Fibroblast of skin of right biceps (primary cell): ENCODE measurements at places on chromosomes 13 and 19.

DNA sequence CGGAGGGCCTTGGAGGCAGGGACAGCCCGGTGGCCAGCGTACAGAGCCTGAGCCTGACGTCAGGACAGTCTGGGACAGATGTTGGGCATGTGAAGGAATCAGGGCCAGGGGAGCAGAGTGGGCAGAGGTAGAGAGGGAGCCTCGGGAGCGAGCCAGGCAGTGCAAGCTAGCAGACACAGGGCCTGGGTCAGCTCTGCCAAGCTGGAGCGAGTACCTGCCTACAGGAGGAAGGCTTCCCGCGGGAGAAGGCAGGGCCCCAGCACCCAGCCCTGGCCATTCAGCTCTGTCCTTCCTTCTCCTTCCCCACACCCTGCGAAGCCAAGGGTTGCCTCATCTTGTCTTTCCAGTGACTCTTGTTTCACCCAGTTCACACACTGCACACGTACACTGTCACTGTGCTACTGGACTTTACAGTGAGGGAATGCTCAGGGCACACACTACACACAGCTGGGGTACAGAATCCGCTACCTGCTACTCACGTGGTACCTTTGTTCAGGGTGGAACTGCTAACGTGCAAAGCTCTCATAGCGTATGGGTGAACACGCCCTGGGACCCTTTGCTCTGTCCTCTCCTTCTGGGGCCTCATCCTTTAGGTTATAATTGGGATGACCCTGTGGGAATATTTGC, 9.8 kb upstream of the C1QTNF9 start:
- no peak for DNase-seq

- no peak for DNase-seq
Measured at GRCh38 chr13:79096099-79096498, 310.0 kb downstream of the RBM26 start.

DNA sequence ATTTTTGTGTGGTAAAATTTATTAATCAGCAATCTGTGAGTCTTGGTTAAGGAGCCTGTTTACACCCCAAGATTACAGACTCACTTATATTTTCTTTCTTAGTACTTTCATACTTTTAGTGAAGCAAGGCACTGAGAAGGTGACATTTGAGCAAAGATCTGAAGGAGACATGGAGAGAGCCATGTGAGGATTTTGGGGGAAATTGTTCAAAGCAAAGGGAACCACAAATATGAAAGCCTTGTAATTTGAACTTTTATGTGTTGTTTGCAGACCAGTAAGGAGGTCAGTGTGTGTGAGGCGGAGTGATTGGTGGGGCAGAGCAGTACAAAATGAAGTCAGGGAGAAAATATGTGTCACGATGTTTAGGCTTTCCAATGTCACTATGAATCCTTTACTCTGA, 140.7 kb upstream of the KLF12 start:
- peak; percentile 32 for DNase-seq

- no peak for DNase-seq
Measured at GRCh38 chr19:28221736-28222135, 991.2 kb downstream of the UQCRFS1 start.

DNA sequence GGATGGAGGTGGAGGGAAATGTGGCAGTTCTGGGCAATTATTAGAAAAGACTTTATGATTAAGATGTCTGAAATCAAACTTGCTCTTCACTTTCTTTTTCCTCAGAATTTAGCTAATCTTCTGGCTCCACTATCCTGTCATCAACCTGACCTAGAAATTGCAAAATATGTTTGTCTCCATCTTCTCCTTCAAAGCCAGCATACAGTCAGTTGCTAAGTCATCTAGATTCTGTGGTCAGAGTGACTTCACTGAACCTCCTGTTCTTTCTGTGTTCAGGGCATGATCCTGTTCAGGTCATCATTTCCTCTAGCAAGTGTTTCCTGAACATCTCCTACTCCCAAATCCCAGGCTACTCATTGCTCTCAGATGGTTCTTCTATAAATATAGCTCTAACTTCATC, 10.8 kb upstream of the CCNA1 start:
- DNase-seq, result peak; percentile 42

DNA sequence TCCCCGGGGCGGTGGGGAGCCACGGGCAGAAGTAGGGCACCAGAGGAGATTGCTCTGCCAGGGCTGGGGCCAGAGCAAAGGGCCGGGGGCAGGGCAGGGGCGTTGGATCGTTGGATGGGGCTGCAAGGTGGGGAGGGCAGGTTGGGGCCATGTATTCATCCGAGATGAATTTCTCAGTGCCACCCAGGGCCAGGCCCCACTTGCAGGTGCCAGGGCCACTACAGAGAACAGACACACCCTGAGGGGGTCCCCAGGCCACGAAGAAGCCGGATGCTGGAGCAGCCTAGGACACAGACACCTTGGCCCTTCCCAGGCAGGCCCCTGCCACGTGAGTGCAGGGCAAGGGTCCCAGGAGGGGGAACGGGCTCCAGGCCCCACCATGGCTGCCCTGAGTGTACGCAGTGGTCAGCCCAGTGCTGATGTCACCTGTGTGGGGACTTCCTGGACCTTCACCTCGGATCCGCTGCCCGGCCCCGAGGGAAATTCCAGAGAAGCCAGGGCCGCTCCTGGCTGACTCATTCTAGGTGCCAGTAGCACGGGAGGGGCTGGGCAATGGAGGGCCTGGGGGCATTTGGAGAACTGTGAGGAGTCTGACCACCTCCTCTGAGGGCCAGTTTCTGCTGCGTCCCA, 9.6 kb upstream of the SBNO2 start:
- no peak for DNase-seq

GRCh38 chr13:106490569-106491321, 44.7 kb downstream of the EFNB2 start:
- DNase-seq, result no peak

DNA sequence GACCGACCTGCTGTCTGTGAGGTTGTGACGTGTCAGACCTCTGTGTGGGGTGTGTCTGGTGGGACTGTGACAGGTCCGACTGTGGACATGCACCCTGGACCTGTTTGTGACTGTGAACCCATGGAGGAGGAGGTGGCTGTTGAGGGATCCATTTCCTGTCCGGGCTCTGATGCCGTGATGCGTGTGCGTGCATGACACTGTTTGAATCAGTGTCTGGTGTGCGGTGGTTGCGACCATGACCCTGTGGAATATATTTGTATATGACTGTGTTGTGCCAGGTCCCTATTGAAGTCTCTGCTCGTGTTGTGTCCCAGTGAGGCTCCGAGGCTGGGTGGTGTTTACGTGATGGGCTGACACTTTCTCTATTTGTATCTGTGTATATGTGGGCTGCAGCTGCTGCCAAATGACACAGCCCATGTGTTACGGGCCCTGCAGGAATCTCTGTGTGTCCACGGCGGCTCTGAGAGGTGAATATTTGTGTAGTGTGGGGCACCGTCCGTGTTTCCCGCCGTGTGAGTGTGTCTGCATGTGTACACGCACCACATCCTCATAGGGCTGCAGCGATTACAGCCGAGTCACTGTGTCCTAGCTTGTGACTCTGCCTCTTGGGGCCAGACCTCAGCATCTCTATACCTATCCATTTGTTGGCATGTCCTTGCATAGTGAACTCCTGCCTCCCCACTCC, 18.3 kb downstream of the CCDC97 start:
- peak; percentile 36 for DNase-seq

DNA sequence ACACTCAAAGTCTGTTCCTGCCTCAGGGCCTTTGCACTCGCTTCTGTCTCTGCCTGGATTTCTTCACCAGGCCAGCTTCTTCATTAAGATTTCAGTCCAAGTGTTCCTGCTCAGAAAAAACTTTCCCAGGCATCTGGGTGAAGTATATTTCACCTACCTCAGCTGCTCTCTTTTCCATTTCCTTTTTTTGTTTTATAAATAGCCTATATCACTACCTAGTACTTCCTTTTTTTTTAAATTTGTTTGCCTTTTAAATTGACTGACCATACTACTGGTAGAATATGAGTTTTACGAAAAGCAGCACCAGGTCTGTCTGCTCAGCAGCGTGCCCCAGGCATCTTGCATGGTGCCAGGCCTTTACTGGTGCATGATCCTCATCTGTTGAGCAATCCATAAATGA, 1064.4 kb downstream of the UQCRFS1 start:
- DNase-seq, result no peak

DNA sequence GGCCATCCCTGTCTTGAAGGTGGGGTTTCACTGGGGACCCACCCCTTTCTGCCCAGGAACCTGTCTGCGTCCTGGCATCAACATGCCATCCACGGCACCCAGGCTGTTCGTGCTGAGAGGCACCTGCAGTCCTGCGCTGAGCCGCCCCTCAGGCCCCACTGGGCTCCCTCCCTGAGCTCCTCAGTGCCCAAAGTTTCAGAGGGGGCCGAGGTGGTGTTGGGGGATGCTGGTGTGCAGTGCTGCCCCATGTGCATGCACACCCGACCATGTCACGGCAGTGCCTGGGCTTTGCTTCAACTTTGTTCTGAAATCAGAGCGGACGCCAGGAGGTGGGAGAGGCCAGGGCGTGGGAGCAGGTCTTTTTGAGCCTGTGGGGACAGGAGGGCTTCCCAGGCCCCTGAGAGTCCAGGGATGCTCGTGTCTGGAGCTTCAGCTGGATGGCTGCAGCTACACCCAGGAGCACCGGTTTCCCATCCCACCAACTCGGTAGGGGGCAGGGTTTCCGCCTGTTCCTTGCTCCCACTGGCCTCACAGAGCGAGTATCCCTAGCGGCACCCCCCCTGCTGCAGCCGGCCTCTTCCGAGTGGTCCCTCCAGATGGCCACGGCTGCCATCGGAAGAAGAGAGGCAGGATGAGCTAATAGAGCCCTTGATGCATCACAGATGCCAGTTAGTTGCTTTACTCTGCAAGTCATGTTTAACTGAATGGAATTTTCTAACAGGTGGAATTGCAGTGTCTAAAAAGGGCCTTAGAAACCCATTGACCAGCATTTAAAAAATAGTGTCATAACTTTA, 44.0 kb downstream of the WDFY2 start:
- no peak for DNase-seq

DNA sequence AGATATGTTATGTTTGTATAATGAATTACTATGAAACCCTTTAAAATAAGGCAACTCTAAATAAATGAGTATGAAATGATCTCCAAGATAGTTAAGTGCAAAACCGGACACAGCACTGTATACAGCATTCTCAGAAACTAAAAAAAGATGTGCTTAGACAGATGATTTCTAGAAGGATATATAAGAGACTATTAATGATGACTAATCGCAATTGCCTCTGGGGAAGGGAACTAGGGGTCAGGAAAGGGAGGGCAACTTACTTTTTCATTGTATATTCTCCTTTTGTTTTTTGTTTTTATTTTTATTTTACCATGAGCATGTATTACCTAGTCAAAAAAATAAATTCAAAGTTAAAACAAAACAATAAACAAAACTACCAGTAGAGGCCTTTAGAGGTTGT, 12.8 kb downstream of the PEG3 start:
- no peak for DNase-seq

GRCh38 chr13:42992764-42993122, 702 bp upstream of the EPSTI1 start:
- DNase-seq, result no peak

DNA sequence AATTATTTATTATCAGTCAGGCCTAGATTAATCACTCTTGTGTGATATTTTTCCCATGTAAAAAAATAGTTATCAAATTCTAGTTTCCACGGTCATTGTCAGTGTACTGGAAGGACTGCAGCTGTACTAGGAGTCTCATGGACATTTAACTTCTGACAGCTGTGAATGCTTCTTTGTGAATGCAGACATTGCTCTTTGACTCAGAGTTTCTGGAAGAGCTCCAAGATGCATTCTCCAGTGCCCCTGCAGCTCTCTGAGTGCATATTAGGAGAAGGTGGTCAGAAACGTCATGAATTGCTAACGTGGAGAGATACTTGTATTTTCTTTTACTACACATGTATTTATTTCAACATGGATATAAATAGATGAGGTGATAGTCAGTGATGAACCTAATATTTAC, 9.7 kb upstream of the SLITRK5 start:
- peak; percentile 45 for DNase-seq

- DNase-seq, result no peak
Measured at GRCh38 chr13:100837631-100838030, 163.0 kb upstream of the TMTC4 start.

GRCh38 chr13:20904908-20905307, 2.4 kb upstream of the XPO4 start:
- no peak for DNase-seq

- peak; percentile 63 for DNase-seq
Measured at GRCh38 chr13:108895220-108895704, 265.9 kb downstream of the MYO16 start.

DNA sequence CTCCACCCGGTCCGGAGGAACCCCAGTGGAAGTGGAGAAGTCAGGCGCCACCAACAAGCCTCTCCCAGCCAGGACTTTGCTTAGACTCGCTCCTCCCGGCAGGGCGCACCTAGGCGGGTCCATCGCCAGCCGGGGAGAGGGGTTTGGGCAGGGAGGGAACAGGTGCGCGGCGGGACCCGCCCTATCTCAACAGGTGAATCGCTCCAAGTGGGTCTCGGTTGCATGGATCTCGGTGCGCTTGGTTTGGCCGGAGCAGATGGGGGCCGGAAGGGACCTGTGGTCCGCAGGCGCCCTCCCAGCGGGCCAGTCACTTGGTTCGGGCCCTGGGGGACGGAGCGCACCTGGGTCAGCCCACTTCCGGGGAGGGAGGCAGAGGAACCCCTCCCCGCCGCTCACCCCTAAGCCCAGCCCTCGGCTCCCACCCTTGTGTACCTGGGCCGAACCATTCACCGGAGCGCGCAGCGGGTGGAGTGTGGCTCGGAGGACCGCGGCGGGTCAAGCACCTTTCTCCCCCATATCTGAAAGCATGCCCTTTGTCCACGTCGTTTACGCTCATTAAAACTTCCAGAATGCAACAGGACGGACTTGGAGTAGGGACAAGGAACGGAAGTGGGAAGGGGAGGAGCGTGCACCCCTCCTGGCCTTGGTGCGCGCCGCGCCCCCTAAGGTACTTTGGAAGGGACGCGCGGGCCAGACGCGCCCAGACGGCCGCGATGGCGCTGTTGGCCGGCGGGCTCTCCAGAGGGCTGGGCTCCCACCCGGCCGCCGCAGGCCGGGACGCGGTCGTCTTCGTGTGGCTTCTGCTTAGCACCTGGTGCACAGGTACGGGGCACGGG, at the start of gene LSR:
TSS of gene LSR (plus strand) at position 693 of the 836 bp plus-strand sequence. CDS start at position 714, 21 bp downstream.
- DNase-seq, result no peak

GRCh38 chr13:100883453-100883852, 208.9 kb upstream of the TMTC4 start:
- no peak for DNase-seq

- DNase-seq, result no peak
Measured at GRCh38 chr19:35041548-35042055, at the start of gene HPN. HPN (plus strand) TSS chr19:35041721; CDS start chr19:35042507, 786 bp downstream.

GRCh38 chr19:10262771-10263170, 8.1 kb upstream of the ICAM1 start:
- peak; percentile 53 for DNase-seq
